Lung (tissue), 17 donors: ENCODE measurements at places on chromosomes 1 and 21. TPM values are rescaled to one million over a fixed set of nuclear protein-coding genes. Genes with fewer than 3 reads are reported as not detected.

SAMD11 gene
- total RNA-seq, result 7.8 TPM

DNA sequence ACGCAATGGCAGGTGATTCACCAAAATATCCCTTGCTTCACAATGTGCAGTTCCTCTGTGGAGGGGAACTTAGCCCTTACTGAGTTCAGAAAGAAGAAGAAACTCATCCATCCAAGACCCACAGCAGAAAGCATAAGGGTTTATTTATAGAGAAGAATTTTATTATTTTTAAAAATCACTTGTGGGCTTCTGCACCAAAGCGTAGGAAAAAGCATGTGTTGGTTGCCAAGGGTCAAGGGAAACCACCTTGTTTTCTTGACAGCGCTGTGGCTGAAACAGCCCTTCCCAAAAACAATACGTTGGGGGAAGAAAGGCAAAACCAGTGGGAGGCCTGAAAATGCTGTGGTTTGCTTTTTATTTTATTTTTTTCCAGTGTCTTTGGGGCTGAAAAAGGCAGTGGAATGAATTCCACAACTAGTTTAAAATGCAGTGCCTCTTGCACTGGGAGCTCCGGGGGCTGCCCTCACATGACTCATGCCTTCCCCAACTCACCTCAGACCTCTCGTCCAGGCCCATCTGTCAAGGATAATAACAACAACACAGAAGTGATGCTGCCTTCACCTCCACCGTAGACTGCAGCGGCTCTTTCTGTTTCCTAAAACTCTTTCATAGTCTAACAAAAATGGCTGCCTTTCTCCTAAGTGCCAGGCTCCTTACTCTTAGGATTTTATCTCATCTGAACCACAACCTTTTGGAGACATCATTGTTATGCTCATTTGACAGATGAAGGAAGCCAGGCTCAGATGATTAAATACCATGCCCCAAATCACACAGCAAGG lies 224.2 kb upstream of the JUN start:
- DNase-seq, result no peak

KCNK1 gene
- 12.1 TPM for total RNA-seq

- DNase-seq, result no peak
These were observed 212.9 kb downstream of the KCNH1 start for GRCh38 chr1:210920716-210921694.

GRCh38 chr1:40495315-40495903 lies 13.2 kb upstream of the EXO5 start:
- DNase-seq, result no peak

DNA sequence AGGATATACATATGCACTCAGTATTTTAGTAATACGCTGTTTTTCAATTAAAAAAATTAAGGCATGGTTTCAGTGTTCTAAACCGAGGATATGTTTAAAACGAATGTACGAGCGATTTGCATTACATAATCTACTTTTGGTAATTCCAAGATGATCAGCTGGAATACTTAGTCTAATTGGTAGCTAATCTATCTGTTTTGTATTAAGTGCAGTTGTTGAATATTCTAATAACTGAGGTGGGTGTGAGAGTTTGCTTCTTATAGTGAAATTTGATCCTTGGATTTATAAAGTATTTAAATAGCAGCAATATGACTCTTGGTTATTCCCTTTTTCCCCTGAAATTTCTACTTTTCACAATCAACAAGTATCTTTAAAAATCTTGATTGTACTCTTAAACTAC lies 1.3 kb downstream of the RNF2 start:
- peak; percentile 34 for DNase-seq

- no peak for DNase-seq
These were observed 58.2 kb downstream of the TBX19 start for GRCh38 chr1:168338589-168339503.

GRCh38 chr1:82446236-82446635 lies 645.5 kb downstream of the ADGRL2 start:
- DNase-seq, result peak; percentile 75

- peak; percentile 71 for DNase-seq
These were observed 70.5 kb upstream of the CTTNBP2NL start for GRCh38 chr1:112325504-112325903.

DNA sequence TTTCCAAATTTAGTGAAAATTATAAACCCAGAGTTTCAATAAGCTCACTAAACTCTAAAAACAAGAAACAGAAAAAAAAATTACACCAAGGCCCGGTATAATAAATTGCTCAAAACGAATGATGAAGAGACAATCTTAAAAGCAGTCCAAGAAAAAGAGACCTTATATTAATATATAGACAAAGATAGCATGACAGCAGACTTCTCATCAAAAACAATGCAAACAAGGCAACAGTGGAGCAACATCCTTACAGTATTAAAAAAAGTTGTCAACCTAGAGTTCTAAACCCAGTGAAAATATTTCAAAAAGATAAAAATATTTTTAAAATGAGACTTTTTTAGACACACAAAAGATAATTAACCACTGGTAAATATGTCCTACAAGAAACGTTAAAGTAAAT lies 46.7 kb downstream of the KIFAP3 start:
- DNase-seq, result no peak

DNA sequence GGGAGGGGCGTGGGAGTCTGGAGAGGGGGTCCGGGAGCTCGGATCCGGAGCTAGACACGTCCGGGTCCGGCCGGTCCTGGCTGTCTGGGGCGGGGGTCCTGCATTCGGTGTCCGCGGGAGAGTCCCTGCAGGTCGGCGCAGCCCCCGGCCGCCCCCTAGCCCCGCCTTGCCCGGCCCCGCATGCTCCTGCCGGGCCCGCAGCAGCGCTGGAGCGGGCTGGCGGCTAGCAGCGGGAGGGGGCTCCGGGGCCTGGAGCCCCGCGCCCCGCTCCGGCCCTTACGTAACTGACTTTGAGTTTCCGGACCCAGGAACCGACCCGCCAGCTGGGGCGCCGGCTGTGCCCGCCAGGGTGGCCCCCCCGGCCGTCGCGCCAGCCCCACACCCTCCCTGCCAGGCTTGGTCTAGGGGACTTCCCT lies 26.9 kb upstream of the EPB41 start:
- DNase-seq, result peak; percentile 29

SYNJ1 gene
- total RNA-seq, result 17.5 TPM

GRCh38 chr21:44710294-44710665 lies 1.1 kb downstream of the TSPEAR start:
- no peak for DNase-seq

DNA sequence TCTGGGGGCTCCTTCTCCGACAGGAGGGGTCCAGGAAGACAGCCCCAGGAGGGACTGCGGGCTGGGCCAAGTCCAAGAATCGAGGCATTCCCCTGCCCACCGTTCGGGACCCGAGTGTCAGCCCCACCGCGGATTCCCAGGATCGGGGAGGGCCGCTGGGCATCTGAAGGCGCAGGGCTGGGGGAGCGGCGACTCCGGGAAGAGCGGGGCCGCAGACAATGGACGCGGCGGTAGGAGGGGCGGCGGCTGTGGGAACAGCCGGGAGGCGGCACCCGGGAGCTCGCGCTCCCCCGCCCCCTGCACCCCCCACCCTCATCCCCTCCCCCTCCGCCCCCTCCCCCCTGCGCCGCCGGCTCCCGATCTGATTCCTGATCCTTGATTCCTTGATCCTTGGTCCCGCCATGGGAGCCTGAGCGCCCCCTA lies at the start of gene VANGL2:
Gene VANGL2, plus strand, starts transcription at position 342 of the 423 bp plus-strand sequence. CDS start 15,274 bp downstream, outside the sequence.
- peak; percentile 93 for DNase-seq

DNA sequence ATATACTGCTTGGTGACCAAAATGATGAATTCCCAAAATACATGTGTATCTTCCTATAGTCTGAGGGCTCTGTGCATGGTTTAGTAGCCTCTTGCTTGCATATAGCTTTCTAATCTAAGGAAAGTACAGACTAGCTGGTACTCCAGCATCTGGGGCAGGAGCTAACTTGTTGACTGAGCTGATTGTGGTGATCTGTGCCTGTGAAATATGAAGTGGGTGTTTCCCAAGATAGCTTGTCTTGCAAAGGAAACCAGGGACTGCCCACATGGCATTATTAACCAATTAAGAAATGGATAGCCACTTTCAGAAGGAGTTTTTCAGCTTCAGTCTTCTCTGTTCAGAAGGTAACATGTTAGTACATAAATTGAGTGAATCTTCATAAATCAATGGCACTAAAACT lies 219.8 kb downstream of the NEGR1 start:
- DNase-seq, result no peak

DNA sequence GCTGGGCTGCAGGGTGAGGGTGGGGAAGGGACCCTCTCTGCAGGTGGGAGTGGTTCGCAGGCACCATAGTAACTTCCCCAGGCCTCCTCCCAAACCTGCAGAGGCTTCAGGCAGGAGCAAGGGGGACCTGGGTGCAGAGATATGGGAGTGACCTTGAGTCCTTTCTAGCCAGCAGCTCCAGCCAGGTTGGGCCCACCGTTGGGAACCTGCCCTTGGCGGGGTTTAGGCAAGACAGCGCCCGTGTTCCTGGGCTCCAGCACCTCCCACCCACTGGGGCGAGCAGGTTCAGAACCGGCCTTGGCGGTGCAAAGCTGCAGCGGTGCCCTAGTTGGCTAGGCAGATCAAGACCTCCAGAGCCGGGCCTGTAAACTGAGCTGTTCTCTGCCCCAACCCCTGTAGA lies 2.2 kb upstream of the PRDM16 start:
- DNase-seq, result no peak

DNA sequence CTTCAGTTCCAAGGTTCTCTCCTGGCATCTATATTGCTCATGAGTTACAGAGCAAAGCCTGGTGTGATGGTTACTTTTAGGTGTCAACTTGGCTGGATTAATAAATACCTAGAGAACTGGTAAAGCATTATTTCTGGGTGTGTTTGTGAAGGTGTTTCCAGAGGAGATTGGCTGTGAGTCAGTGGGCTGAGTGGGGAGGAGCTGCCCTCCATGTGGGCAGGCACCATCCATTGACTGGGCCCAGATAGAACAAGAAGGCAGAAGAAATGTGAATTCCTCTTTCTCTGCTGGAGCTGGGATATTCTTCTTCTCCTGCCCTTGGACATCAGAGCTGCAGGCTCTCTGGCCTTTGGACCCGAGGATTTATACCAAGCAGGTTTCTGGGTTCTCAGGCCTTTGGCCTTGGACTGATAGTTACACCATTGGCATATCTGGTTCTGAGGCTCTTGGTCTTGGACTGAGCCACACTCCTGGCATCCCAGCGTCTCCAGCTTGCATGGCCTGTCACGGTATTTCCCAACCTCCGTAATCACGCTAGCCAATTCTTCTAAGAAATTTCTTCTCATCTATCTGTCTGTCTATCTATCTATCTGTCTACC lies 44.5 kb downstream of the B3GALT5 start:
- no peak for DNase-seq

- DNase-seq, result no peak
These were observed 324.6 kb upstream of the CHRM3 start for GRCh38 chr1:239061770-239062169.

RIPPLY3 gene
- 0.18 TPM for total RNA-seq

GRCh38 chr1:189851806-189852367 lies 625.8 kb downstream of the BRINP3 start:
- DNase-seq, result no peak

DNA sequence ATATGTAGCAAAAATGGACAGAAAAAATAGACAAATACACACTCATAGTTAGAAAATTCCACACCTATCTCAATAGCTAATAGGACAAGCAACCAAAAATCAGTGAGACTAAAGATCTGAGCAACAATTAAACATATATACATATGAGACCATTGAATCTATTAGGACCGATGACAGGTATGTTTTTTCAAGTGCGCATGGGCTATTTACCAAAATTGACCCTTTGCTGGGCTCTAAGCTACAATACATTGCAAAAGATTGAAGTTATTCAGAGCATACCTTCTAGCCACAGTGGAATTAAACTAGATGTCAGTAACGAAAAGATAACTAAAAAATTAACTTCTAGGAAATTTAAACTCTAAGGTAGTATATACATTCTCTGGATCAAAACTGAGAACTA lies 13.7 kb downstream of the CD55 start:
- DNase-seq, result no peak
